ENCODE measurements at places on chromosomes 16 and 17. TPM values are rescaled to one million over a fixed set of nuclear protein-coding genes. Genes with fewer than 3 reads are reported as not detected.

The ACSM3 gene
- 0.55 TPM for polyA plus RNA-seq

The SPN gene
- not detected for polyA plus RNA-seq

The KRTAP1-5 gene
- 35.9 TPM for polyA plus RNA-seq

The TEKT1 gene
- polyA plus RNA-seq, result not detected

The MED1 gene
- 16.9 TPM for polyA plus RNA-seq

The PLLP gene
- polyA plus RNA-seq, result 0.05 TPM

The C16orf46 gene
- polyA plus RNA-seq, result 0.27 TPM

The KRT33B gene
- 0.22 TPM for polyA plus RNA-seq

The CBX8 gene
- 3.2 TPM for polyA plus RNA-seq

The SOCS1 gene
- 19.9 TPM for polyA plus RNA-seq

The TRIM65 gene
- polyA plus RNA-seq, result 10.8 TPM

The CX3CL1 gene
- 0.89 TPM for polyA plus RNA-seq

The ODAD4 gene
- polyA plus RNA-seq, result 0.38 TPM
